ENCODE measurements at places on chromosomes 11 and 22. TPM values are rescaled to one million over a fixed set of nuclear protein-coding genes. Genes with fewer than 3 reads are reported as not detected.
A peak's percentile ranks its signal among the peaks of the same experiment; 100 is the strongest.

DNA sequence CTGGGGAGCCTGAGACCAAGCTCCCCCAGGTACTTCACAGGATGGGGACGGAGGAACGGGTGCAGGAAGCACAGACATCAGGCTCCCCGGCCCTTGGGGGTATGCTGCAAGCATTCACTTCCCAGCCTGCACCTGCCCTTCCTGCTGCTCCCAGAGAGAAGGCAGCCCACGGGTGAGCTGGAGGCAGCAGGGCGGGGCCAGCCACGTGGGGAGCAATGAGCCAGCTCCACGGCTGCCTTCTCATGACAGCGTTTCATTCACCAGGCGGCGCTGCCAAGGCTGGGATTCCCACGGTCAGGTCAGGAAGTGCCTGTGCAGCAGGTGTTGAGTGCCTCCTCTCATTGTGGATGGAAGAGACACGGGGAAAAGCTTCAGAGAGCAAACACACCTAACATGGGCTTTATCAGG, 14.5 kb upstream of the PHLDA2 start:
- no peak overlapping the region for H3K27ac ChIP-seq
- no peaks in the 10 kb centered on the region for H3K27me3 ChIP-seq
- H3K4me3 ChIP-seq = no peak overlapping the region

GRCh38 chr11:62593434-62594044, 2.2 kb upstream of the TUT1 start:
- H3K4me3 ChIP-seq = no peak overlapping the region
- H3K27ac ChIP-seq = no peak overlapping the region
- H3K27me3 ChIP-seq = no peaks in the 10 kb centered on the region
- peaks cover 53% of the 10 kb centered on the region for H3K36me3 ChIP-seq

DNA sequence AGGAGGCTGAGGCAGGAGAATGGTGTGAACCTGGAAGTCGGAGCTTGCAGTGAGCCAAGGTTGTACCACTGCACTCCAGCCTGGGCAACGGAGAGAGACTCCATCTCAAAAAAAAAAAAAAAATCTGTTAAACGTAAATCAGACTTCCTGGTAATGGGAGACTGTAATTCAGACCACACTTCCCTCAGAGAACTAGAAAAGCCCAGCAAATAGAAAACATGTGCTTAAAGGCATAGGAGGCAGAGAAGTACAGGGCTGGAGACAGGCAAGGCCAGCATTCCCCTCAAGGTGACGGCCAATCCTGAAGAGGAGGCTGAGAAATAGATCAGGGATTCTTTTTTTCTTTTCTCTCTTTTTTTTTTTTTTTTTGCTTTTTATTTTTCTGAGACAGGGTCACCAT, 8.2 kb downstream of the GGT5 start:
- no peaks in the 10 kb centered on the region for H3K36me3 ChIP-seq
- no peak overlapping the region for H3K27ac ChIP-seq
- no peaks in the 10 kb centered on the region for H3K27me3 ChIP-seq
- H3K4me1 ChIP-seq = peaks cover 5% of the 10 kb centered on the region
- DNase-seq = no peak

OR8A1 gene
- total RNA-seq = not detected

DNA sequence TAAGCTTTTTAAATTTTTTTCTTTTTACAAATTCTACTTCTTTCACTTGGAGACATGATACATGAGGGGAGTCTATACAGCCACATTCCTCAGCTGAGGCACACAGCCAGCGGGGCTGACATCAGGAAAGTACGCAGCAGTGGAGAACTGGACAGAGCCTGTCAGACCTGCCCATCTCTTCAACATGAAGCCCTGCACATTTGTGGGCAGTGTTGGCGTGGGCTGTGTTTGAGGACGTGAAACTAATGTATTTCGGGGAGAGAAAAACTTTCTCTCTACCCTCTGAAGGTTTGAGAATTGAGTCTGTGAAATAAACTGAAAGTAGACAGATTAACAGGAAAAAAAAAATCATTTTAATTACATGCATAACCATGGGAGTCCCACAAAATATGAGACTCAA, 84.8 kb upstream of the HTATIP2 start:
- no peaks in the 10 kb centered on the region for H3K27me3 ChIP-seq
- no peaks in the 10 kb centered on the region for H3K36me3 ChIP-seq

DNA sequence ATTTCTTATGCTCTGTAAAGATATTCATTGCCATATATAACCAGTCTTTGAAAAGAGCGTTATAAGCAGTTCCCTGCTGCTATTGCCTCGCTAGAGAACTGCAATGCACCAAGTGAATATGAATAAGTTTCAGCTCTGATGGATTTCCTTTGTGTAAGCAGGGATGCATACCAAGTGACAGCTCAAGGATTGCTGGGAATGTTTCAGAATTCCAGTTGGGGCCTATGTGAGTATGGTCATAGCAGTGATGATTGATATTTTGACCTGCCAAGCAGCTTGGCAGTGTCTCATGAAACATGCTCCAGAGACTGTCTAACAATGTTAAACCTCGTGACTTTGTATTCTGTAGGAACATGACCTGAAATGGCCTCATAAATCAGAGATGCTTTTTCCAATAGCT, 312.6 kb downstream of the C11orf87 start:
- no peak overlapping the region for H3K4me3 ChIP-seq
- no peak overlapping the region for H3K27ac ChIP-seq
- no peaks in the 10 kb centered on the region for H3K4me1 ChIP-seq
- no peaks in the 10 kb centered on the region for H3K27me3 ChIP-seq

TTC36 gene
- total RNA-seq = 0.82 TPM

GRCh38 chr11:2803186-2804091, 82.1 kb downstream of the CDKN1C start:
- peaks cover 11% of the 10 kb centered on the region for H3K4me1 ChIP-seq
- no peak overlapping the region for H3K27ac ChIP-seq
- no peak overlapping the region for H3K4me3 ChIP-seq
- no peak for DNase-seq
- H3K27me3 ChIP-seq = no peaks in the 10 kb centered on the region
- H3K36me3 ChIP-seq = no peaks in the 10 kb centered on the region

GRCh38 chr22:27783436-27784119, 18.0 kb downstream of the MN1 start:
- DNase-seq = no peak
- H3K4me1 ChIP-seq = peaks cover 12% of the 10 kb centered on the region
- no peak overlapping the region for H3K4me3 ChIP-seq
- no peaks in the 10 kb centered on the region for H3K27me3 ChIP-seq

GRCh38 chr11:19972651-19973050, 187.6 kb downstream of the DBX1 start:
- H3K27ac ChIP-seq = no peak overlapping the region
- no peaks in the 10 kb centered on the region for H3K27me3 ChIP-seq
- no peaks in the 10 kb centered on the region for H3K36me3 ChIP-seq
- DNase-seq = no peak
- no peak overlapping the region for H3K4me3 ChIP-seq

APLNR gene
- 21.9 TPM for total RNA-seq

MAPK8IP2 gene
- 1.4 TPM for total RNA-seq

DNA sequence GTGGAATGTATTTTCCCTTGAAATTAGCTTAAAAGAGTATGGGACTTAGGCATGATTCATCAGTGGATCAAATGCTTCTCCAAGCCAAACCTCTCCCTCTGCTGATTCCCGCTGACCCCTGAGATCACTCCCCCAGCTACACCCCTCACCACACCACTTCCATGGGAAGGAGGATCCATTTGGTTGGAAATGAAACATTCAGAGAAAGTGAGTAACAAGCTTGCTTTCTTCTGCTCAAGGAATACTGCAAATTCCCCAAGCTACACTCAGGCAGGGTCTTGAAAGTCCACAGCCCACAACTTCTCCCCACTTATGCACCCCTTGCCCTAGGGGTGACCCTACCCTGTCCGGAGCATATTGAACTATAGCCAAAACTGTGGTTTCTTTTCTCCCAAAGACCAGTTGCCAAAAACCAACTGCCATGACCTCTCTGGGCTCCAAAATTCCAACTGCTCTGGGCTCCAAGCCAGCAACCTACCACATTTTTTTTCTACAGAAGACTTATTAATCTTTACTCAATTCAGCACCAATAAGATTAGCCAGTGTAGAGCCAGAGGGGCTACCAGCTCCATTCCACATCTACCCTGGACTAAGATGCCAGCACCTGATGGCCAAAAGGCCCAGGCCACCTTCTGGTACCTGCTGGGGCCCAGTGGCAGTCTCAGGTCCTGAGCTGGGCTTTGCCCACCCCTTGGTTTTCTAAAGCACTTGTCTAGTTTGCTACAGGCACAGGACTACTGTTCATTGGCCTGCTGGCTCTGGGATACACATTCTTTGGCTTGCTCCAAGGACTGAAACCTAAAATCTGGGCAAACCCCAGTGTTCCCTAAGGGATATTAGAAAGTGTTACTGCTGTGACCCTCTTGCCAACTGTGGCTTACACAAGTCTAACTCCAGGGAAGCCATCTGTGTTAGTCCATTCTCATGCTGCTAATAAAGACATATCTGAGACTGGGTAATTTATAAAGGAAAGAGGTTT, 101.1 kb downstream of the MICAL3 start:
- peak overlapping the region; percentile 2 for H3K27ac ChIP-seq
- H3K27me3 ChIP-seq = no peaks in the 10 kb centered on the region
- no peak overlapping the region for H3K4me3 ChIP-seq
- no peak for DNase-seq
